Fibroblast of villous mesenchyme (primary cell): ENCODE measurements at places on chromosomes 12 and 14. TPM values are rescaled to one million over a fixed set of nuclear protein-coding genes. Genes with fewer than 3 reads are reported as not detected.

FAM90A1 gene
- under 0.01 TPM in 1 of 2 replicates, not detected in the other for total RNA-seq

NAV3 gene
- 96.3 and 206 TPM in 2 replicates for total RNA-seq

- no peak for DNase-seq
Measured at GRCh38 chr12:131688845-131689154, 22.1 kb upstream of the SFSWAP start.

ENDOU gene
- total RNA-seq: not detected in 2 replicates

- no peak for DNase-seq
Measured at GRCh38 chr14:71533390-71533789, 398.8 kb upstream of the RGS6 start.

ITPR2 gene
- total RNA-seq: 56.0 and 77.7 TPM in 2 replicates

GRCh38 chr14:105856676-105857219, 330.4 kb downstream of the TMEM121 start:
- no peak for DNase-seq

DIO3 gene
- total RNA-seq: not detected in 2 replicates

BEST3 gene
- total RNA-seq: under 0.01 TPM in 1 of 2 replicates, not detected in the other

CMKLR1 gene
- 1.7 and 1.9 TPM in 2 replicates for total RNA-seq

- no peak for DNase-seq
Measured at GRCh38 chr12:104519190-104520019, 62.7 kb downstream of the CHST11 start.

TPH2 gene
- total RNA-seq: not detected in 2 replicates

ENTPD5 gene
- 13.0 and 13.2 TPM in 2 replicates for total RNA-seq

MYO1H gene
- total RNA-seq: not detected in 2 replicates

DNA sequence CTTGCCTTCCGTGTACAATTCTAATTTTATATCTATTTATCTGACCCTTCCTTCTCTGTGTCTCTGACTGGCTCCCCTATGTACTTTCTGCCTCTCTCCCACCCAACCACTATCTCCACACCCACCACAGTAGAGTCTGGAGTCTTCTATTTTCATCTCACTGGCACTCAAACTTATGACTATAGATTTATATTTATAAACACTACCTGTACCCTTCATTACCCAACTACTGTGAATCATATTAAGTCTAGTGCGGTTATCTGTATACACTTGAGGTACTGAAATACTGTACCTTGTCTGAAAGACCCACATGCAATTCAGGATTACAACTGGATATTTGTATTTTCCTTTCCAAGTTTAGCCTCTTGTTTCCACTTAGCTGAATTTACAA, 36.1 kb downstream of the ATP2B1 start:
- DNase-seq: no peak

- DNase-seq: no peak
Measured at GRCh38 chr12:54003625-54004024, 3.7 kb downstream of the HOXC9 start.

- no peak for DNase-seq
Measured at GRCh38 chr12:3995306-3995705, 122.1 kb upstream of the PARP11 start.

AQP2 gene
- not detected in 2 replicates for total RNA-seq

IGFBP6 gene
- total RNA-seq: 277 and 396 TPM in 2 replicates

GPD1 gene
- total RNA-seq: under 0.01 TPM in 1 of 2 replicates, not detected in the other

DNA sequence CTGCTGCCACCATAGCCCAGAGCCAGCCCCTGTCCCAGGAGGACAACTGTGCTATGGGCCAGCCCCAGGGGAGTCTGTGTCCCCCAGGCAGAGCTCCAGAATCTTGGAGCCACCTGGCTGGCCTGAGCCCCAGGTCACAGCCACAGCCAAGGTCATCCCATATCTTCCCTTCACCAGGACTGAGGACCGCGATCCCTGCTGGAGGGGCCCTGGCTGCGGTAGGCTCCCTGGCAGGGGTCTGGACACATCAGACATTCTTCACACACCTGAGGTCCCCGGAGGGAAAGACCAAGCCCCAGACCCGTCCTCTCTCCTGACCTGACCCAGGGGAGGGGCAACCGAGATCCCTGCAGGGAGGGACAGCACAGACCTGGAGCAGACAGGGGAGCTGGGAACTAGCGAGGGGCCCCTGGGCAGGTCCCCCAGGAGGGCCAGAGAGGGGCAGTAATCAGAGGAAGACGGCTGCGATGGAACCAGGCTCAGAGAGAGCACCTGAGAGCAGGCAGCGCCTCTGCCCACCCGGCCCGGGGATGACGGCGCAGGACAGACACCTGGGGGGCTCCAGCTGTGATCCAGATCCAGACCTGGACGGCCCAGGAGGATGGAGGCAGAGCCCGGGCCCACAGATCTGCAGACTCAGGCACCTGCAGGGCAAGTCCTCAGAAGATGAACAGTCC, 103.2 kb upstream of the EIF5 start:
- DNase-seq: no peak
